ENCODE measurements at places on chromosomes 1 and 21. TPM values are rescaled to one million over a fixed set of nuclear protein-coding genes. Genes with fewer than 3 reads are reported as not detected.

The ERO1B gene
- total RNA-seq: 3.8 TPM

- DNase-seq: no peak
Measured at GRCh38 chr1:212596798-212597197, 11.8 kb upstream of the ATF3 start.

DNA sequence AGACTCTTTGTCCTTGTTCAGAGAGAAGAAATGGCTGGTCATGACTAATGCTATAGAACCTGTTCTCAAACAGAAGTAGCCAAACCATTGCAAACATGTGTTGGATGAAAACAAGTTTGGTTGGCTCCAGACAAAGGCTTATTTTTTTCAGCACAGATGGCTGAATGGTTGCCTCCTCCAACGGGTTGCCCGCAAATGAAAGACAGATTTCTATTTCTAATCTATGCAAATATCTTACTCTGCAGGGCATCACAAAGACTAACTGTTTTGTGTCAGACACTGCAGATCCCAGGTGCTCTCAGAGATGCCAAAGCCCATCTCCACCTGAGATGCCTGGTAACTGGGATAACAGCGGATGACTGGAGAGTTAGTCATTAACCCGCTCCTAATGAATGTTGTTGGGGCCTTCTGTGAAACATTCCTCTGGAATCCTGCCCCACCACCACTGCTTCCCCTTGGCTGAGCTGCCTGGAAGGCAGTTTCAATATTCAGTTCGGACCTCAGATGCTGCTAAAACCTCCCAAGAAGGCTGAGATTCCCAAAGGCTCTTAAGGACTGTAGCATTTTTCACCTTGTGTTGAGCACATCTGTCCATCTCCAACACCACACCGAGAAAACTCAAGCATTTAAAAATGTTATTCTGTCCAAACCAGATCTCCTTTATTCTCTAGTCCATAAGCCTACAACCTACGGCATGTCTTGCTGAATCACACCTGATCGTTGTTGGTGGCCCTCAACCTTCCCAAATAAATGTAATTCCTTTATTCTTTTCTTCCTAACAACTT, 104.4 kb downstream of the PTPN14 start:
- DNase-seq: peak; percentile 100

DNA sequence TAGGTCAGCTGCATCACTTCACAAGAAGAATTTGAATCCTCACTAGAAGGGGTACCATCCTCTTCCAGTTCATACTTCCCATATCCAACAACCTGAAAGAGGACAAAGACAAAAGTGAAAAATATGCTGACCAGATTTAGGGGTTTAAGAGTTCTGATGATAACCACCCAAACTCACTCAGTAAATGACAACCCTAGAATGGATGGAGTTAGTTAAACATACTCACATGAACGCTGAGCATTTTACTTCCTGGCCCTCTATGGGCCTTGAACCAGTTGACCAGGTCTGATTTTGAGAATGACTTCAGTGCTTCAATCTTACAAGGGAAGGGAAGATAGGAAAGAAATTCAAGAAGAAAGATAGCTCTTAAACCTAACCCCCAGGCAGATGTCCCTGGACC, 89.2 kb downstream of the NRDC start:
- no peak for DNase-seq

DNA sequence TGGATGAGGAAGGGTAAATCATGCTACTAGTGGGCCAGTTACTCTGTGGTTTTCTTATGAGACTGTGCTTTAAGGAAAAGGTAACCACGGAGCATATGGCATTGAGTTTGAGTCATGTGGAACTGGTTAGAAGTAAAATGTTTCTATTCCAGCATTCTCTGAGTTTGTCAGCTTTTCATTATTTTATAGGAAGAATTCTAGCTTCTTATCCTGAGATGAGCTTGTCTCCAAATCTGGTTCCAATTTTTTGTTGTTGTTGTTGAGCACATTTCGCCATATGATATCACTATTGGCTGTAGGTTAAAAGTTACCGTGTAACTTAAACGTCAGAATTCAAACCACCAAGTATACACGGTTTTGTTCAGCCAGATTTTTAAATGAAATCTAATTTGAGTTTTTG, 69.9 kb downstream of the ATF6 start:
- DNase-seq: no peak

GRCh38 chr1:34906756-34907155, 22.7 kb downstream of the DLGAP3 start:
- no peak for DNase-seq

- DNase-seq: peak; percentile 52
Measured at GRCh38 chr1:196651637-196652215, at the start of gene CFH. Gene CFH, plus strand, starts transcription at chr1:196652043. Its CDS starts 75 bp downstream, at chr1:196652118.
